ENCODE measurements at places on chromosomes 13 and 19. TPM values are rescaled to one million over a fixed set of nuclear protein-coding genes. Genes with fewer than 3 reads are reported as not detected.

Gene FBN3
- total RNA-seq = not detected

Gene RGL3
- 6.4 TPM for total RNA-seq

Gene KIR3DL1
- not detected for total RNA-seq

Gene SULT2A1
- not detected for total RNA-seq

Gene LILRA1
- total RNA-seq = 0.50 TPM

Gene LGALS7
- total RNA-seq = not detected

Gene CARD8
- 31.2 TPM for total RNA-seq

Gene CYP2F1
- not detected for total RNA-seq

Gene GDF15
- 0.27 TPM for total RNA-seq

Gene TNFSF9
- 1.0 TPM for total RNA-seq

Gene PRR20D
- not detected for total RNA-seq

Gene SLITRK6
- 1.9 TPM for total RNA-seq

Gene FPR3
- total RNA-seq = 5.0 TPM

Gene KDELR1
- total RNA-seq = 79.4 TPM

Gene OR7A5
- total RNA-seq = not detected

Gene RASAL3
- 2.0 TPM for total RNA-seq

Gene SYNGR4
- not detected for total RNA-seq

Gene TMPRSS9
- total RNA-seq = not detected

Gene VSTM2B
- total RNA-seq = not detected

Gene SIGLEC10
- 0.40 TPM for total RNA-seq

Gene MYPOP
- total RNA-seq = 18.5 TPM

Gene DDA1
- total RNA-seq = 31.9 TPM

Gene MBOAT7
- 14.8 TPM for total RNA-seq

Gene CNOT3
- total RNA-seq = 23.2 TPM

Gene PDCD5
- total RNA-seq = 135 TPM

Gene GSX1
- not detected for total RNA-seq

Gene ZNF675
- 4.2 TPM for total RNA-seq

Gene KCNJ14
- total RNA-seq = 0.35 TPM

Gene SLC1A6
- total RNA-seq = not detected

Gene HS6ST3
- 2.0 TPM for total RNA-seq

Gene LYPD5
- 0.89 TPM for total RNA-seq

Gene IGFL3
- not detected for total RNA-seq

Gene AXL
- total RNA-seq = 13.8 TPM

Gene CACNG7
- not detected for total RNA-seq

Gene PALM
- total RNA-seq = 30.1 TPM

Gene PPP6R1
- 39.2 TPM for total RNA-seq

Gene GJB6
- total RNA-seq = not detected

Gene ATP1A3
- total RNA-seq = 416 TPM

Gene SULT2B1
- total RNA-seq = 0.35 TPM

Gene INSR
- total RNA-seq = 62.6 TPM

Gene TINCR
- total RNA-seq = not detected

Gene PLEKHA4
- 22.2 TPM for total RNA-seq
